Hair follicle dermal papilla cell (primary cell): ENCODE measurements at places on chromosomes 16 and 17. TPM values are rescaled to one million over a fixed set of nuclear protein-coding genes. Genes with fewer than 3 reads are reported as not detected.

Gene SECTM1
- total RNA-seq, result 101 and 151 TPM in 2 replicates

Gene NSRP1
- 8.3 and 10.2 TPM in 2 replicates for total RNA-seq

Gene NETO2
- 27.9 and 43.0 TPM in 2 replicates for total RNA-seq

Gene SLC38A8
- not detected in 2 replicates for total RNA-seq

Gene TRPV3
- total RNA-seq, result 0.73 and 0.81 TPM in 2 replicates

Gene SEC14L1
- total RNA-seq, result 48.9 and 62.1 TPM in 2 replicates

Gene ENPP7
- not detected in 2 replicates for total RNA-seq

Gene AIPL1
- under 0.01 TPM in 1 of 2 replicates, not detected in the other for total RNA-seq

Gene HOXB1
- not detected in 2 replicates for total RNA-seq

Gene CIBAR2
- total RNA-seq, result not detected in 2 replicates

Gene PLEKHH3
- 22.0 and 24.5 TPM in 2 replicates for total RNA-seq

Gene PIPOX
- 2.6 and 3.4 TPM in 2 replicates for total RNA-seq

Gene PERCC1
- total RNA-seq, result not detected in 2 replicates

Gene CCL2
- total RNA-seq, result 48.5 and 59.3 TPM in 2 replicates

Gene CDR2L
- total RNA-seq, result 29.3 and 30.5 TPM in 2 replicates

Gene CACNG3
- total RNA-seq, result not detected in 2 replicates

Gene PLK1
- 4.1 and 4.4 TPM in 2 replicates for total RNA-seq

Gene TPSG1
- total RNA-seq, result not detected in 2 replicates

Gene SHISA9
- total RNA-seq, result under 0.01 and 1.8 TPM in 2 replicates

Gene P3H4
- 53.8 and 72.7 TPM in 2 replicates for total RNA-seq

Gene CD19
- 0.12 TPM in 1 of 2 replicates, not detected in the other for total RNA-seq

Gene CCDC78
- 2.8 and 2.9 TPM in 2 replicates for total RNA-seq

Gene CRYBA1
- total RNA-seq, result 0.32 and 0.97 TPM in 2 replicates

Gene ITGAD
- total RNA-seq, result not detected in 2 replicates

Gene DDX28
- total RNA-seq, result 11.8 and 12.4 TPM in 2 replicates

Gene RHBDF1
- 42.4 and 44.0 TPM in 2 replicates for total RNA-seq

Gene SPN
- not detected in 2 replicates for total RNA-seq

Gene PRR35
- total RNA-seq, result 0.32 TPM in 1 of 2 replicates, not detected in the other

Gene INTS2
- total RNA-seq, result 11.7 and 14.8 TPM in 2 replicates

Gene IRF8
- total RNA-seq, result not detected in 2 replicates

Gene TBC1D10B
- 45.1 and 47.4 TPM in 2 replicates for total RNA-seq

Gene HS3ST2
- total RNA-seq, result not detected in 2 replicates

Gene MYCBPAP
- total RNA-seq, result 0.97 and 1.1 TPM in 2 replicates

Gene ALDH3A1
- 8.1 and 10.4 TPM in 2 replicates for total RNA-seq

Gene CTRL
- total RNA-seq, result 1.1 and 1.3 TPM in 2 replicates

Gene PRR29
- total RNA-seq, result under 0.01 TPM in 1 of 2 replicates, not detected in the other

Gene HBA2
- not detected in 2 replicates for total RNA-seq

Gene HOXB8
- not detected in 2 replicates for total RNA-seq

Gene IL17C
- total RNA-seq, result not detected in 2 replicates

Gene C17orf50
- not detected in 2 replicates for total RNA-seq

Gene SDK2
- 1.5 and 8.0 TPM in 2 replicates for total RNA-seq

Gene KANSL1
- 68.4 and 149 TPM in 2 replicates for total RNA-seq

Gene HOXB3
- 11.0 and 13.0 TPM in 2 replicates for total RNA-seq

Gene DLX3
- not detected in 2 replicates for total RNA-seq

Gene TMEM238L
- total RNA-seq, result not detected in 2 replicates

Gene SLC52A1
- total RNA-seq, result 0.32 and 0.36 TPM in 2 replicates

Gene EVI2B
- 0.32 and 1.5 TPM in 2 replicates for total RNA-seq

Gene OR1F1
- not detected in 2 replicates for total RNA-seq

Gene KRTAP1-5
- total RNA-seq, result 1.5 and 6.0 TPM in 2 replicates

Gene KRTAP4-3
- not detected in 2 replicates for total RNA-seq

Gene RHOT2
- total RNA-seq, result 49.2 and 53.2 TPM in 2 replicates

Gene ODAD4
- total RNA-seq, result 0.97 and 1.3 TPM in 2 replicates
